ENCODE measurements at places on chromosomes 5 and 9.

DNA sequence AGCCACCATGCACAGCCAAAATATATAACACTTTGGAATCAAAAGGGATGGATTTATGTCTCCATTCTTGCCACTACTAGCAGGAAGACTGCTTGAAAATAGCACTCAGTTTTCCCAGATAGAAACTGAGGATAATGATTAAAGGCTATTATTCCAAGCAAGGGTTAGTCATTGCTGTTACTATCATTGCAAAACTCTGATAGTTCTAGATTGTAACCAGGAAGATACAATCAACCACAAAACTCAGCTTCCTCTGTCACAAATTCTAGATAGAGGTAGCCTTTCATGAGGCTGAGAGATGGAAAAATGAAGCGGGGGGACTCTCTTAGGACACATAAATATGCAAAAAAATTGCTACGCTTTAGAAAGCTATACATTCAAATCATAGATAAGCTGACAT is 3.1 kb downstream of the ANXA1 start:
- DNase-seq, result no peak

GRCh38 chr5:163682234-163682633 is 176.8 kb downstream of the MAT2B start:
- no peak for DNase-seq

DNA sequence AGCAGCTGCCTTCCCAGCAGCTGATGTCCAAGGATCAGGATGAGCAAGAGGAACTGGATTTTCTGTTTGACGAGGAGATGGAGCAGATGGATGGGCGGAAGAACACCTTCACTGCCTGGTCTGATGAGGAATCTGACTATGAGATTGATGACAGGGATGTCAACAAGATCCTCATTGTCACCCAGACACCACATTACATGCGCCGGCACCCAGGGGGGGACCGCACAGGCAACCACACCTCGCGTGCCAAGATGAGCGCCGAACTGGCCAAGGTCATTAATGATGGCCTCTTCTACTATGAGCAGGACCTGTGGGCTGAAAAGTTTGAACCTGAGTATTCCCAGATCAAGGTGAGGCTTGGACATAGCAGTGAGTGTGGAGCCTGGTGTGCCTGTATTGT is 46.9 kb downstream of the LARP1 start:
- no peak for DNase-seq

GRCh38 chr5:155953335-155953734 is 373.6 kb upstream of the SGCD start:
- DNase-seq, result no peak

- DNase-seq, result peak; percentile 26
These were observed 3.6 kb upstream of the DPH7 start for GRCh38 chr9:137582286-137582860.
